ENCODE measurements at places on chromosomes 7 and 10.
A peak's percentile ranks its signal among the peaks of the same experiment; 100 is the strongest.

GRCh38 chr10:1538531-1539061, 198.7 kb downstream of the ADARB2 start:
- DNase-seq, result no peak

GRCh38 chr7:74094224-74095101, 10.9 kb downstream of the LIMK1 start:
- peak; percentile 90 for DNase-seq

- no peak for DNase-seq
These were observed 45.8 kb downstream of the THSD7A start for GRCh38 chr7:11786186-11786585.

DNA sequence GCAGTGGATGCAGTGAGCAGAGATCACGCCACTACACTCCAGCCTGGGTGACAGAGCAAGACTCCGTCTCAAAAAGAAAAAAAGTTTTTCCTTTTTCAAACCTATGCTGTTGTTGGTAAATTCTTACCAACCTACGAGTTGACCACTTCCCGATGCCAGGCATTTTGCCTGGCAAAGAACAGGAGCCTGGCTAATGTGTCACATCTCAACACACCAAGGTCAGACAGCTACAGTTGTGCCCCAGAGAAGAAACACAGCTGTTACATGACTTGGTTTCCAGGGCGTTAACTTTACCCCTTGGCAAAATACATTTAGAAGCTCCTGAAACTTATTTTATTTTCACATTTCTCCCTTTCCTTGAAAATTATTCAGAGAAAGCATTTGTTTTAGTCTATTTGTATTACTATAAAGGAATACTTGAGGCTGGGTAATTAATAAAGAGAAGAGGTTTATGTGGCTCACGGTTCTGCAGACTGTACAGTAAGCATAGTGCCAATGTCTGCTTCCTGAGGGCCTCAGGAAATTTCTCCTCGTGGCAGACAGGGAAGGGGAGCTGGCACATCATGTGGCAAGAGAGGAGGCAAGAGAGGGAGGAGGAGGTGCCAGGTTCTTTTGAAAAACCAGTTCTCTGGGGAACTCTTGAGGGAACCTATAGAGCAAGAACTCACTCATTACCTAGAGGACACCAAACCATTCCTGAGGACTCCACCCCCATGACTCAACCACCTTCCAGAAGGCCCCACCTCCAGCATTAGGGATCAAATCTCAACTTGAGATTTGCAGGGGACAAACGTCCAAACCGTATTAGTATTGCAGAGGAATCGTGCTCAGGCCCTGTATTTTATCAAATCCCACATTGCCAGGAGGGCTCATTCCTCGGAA, 83.3 kb downstream of the PAXIP1 start:
- no peak for DNase-seq

DNA sequence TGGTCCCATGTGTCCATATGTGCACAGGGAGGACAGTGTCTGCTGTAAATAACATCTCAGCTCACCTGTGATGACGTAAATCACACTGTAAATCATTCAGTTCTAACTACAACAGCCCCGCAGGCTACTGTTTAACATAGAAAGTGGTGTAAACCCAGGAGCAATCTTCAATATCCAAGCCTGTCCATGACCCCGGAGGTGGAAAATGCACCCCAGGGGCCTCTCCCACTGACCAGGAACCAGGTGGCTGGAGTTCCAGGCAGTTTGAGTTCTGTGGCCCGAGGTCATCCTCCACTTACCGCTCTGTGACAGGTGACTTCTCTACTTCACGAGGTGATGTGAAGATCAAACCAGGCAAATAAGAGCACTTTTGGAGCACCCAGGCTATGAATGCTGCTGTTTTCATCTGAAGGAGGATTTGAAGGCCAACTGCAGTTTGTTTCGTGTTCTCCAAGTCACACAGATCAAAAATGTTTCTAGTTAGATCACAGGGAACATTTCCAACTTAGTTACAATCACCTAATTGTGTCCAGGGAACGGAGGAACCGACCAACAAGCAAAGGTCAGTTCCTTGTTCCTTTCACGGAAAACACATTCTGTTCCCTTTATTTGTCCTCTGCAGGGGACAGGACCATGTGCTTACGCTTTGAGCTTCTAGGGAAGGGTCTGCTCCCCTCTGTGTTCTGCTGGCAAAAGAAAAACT, 131.8 kb downstream of the WDR37 start:
- DNase-seq, result no peak

- no peak for DNase-seq
These were observed 75.7 kb downstream of the PTPRE start for GRCh38 chr10:127982601-127983000.

Measured in activated CD8-positive, alpha-beta memory T cell treated with anti-CD3 and anti-CD28 coated beads for 24 hours (primary cell).